ENCODE measurements at places on chromosomes 1 and 21.

GRCh38 chr1:30058970-30059369, 664.4 kb downstream of the MATN1 start:
- DNase-seq, result no peak

GRCh38 chr1:20089328-20090077, 19.5 kb downstream of the PLA2G5 start:
- no peak for DNase-seq

GRCh38 chr1:47713333-47713953, 275.6 kb downstream of the FOXD2 start:
- DNase-seq, result no peak

DNA sequence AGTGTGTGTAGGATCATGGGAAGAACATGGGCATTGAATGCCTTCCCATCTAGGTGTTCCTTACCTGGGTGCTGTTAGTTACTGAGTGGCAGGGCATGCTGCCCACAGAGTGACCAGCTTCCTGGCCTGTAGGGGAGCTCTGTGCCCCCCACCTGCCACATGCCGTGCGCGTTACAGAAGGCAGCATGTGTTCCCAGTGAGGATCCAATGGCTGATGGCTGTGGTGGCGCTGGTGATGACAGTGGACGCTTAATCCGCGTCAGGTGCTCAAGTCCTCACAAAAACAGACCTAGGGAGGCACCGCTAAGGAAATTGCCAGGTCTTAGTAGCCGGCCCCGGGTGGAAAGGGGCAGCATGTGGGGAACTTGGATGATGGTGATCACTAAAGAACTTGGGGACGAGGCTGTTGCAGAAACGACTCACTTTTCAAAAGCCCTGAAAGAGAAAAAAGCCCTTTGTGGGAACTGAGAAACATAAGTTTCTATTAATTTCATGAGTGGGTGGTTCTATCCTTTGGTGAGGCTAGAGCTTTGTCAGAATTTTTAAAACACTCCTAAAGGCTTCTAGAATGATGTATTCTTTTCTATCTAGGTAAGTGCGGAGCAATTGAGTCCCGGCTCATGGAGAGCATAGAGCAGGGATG, 93.2 kb downstream of the PRDM2 start:
- no peak for DNase-seq

GRCh38 chr1:222697203-222697602, 15.1 kb downstream of the AIDA start:
- DNase-seq, result no peak

- DNase-seq, result no peak
These were observed 9.0 kb upstream of the RPL5 start for GRCh38 chr1:92822879-92823278.

- no peak for DNase-seq
These were observed 34.1 kb downstream of the UBASH3A start for GRCh38 chr21:42437786-42438185.

DNA sequence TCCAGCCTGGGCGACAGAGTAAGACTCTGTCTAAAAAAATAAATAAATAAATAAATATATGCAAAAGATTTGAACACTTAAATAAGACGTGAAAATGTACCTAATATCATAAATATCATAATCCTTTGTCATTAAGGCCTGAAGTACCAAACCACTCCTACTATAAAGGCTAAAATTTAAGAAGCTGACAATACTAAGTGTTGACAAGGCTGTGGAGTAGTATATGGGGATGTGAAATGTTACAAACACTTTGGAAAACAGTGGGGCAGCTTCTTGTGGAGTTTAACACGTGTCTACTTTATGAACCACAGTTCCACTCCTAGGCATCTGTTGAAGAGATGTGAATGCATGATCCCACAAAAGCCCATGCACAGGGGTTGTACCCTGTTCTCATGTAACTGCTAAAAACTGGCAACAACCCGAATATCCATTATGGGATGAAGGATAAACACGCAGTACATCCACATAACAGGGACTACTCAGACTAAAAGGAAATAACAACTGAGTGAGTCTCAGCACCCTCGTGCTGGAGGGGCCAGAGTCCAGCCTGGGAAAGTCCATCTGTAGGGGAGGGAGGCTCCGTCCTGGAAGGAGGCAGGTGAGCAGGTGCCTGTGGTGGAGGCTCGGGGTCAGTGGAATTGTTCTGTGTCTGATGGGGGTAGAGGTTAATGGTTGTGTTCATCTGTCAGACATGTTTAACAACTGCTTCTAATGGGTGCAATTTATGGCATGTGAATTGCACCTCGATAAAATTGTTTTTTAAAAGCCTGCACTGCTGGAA, 6.7 kb upstream of the SLC19A1 start:
- no peak for DNase-seq

DNA sequence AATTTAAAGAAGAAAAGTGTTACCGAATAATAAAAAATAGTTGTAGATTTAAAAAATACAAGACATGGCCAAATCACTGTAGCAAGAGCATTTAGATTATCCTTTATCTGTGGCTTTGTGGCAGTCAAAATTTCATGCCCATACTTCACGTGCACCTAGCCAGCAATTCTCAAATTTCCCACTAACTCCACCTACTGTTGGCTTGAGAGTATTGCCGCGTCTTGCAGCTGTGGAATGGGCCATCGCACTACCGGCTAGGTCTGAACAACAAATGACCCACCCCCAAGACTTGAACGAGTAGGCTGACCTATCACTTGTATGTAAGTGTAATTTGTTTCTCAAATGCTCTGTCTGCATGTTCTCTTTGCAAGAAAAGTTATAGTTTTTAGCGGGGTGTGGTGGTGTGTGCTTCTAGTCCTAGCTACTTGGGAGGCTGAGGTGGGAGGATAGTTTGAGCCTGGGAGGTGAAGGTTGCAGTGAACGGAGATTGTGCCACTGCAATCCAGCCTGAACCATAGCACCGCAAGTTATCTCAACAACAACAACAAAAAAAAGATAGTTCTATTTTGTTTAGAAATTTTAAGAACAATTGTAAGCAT, 4.1 kb downstream of the KRTAP13-4 start:
- peak; percentile 19 for DNase-seq

GRCh38 chr1:54973205-54973921, 7.1 kb upstream of the TMEM61 start:
- peak; percentile 11 for DNase-seq

- DNase-seq, result no peak
These were observed 18.8 kb downstream of the IFI44 start for GRCh38 chr1:78668427-78668826.
